Activated T-helper 2 cell treated with anti-CD3 and anti-CD28 coated beads, Interferon-gamma antibody, Interleukin-2, Interleukin-4, amounts not matched to agents 10 μg/mL and 5 μg/mL and 100 μg/mL, durations not matched to agents 14 hours and 24 hours and 36 hours (primary cell): ENCODE measurements at places on chromosomes 3 and 15. TPM values are rescaled to one million over a fixed set of nuclear protein-coding genes. Genes with fewer than 3 reads are reported as not detected.

DNA sequence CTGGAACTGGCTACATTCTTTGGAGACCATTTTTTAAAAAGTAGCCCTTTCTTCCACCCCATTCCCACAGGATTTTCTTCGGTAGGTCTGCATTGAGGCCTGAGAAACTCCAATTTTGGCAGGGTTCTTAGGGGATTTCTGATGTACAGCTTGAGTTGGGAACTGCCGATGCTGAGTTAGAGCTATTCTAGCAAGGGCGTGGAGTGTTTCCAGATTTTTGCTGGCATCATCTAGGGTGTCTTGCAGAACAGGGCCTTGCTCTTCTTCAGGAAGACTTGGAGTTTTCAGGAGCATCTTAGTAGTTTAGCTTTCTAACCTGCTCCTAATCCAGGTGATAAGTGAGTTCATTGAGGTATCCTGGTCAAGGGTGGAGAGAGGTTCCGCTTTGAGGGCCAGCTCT, 41.0 kb downstream of the SV2B start:
- no peak for DNase-seq
- H3K36me3 ChIP-seq: no peaks in the 10 kb centered on the region
- H3K27ac ChIP-seq: no peak overlapping the region
- H3K4me3 ChIP-seq: no peak overlapping the region
- H3K4me1 ChIP-seq: no peaks in the 10 kb centered on the region
- H3K27me3 ChIP-seq: peaks cover 19% of the 10 kb centered on the region

GRCh38 chr15:90819850-90820249, 48.5 kb upstream of the FURIN start:
- no peak overlapping the region for H3K4me3 ChIP-seq
- no peak for DNase-seq
- peaks cover 13% of the 10 kb centered on the region for H3K36me3 ChIP-seq
- H3K27ac ChIP-seq: peak overlapping the region; percentile 86
- no peaks in the 10 kb centered on the region for H3K27me3 ChIP-seq

Gene SH3BP5
- 14.8 and 15.0 TPM in 2 replicates for total RNA-seq

Gene TMEM212
- 0.09 TPM in 1 of 2 replicates, not detected in the other for total RNA-seq

Gene ZNF660
- 0.07 and 0.32 TPM in 2 replicates for total RNA-seq

GRCh38 chr3:98734306-98734705, 28.8 kb upstream of the ST3GAL6 start:
- H3K4me1 ChIP-seq: peaks cover 14% of the 10 kb centered on the region
- no peak overlapping the region for H3K4me3 ChIP-seq
- no peak overlapping the region for H3K27ac ChIP-seq
- H3K36me3 ChIP-seq: no peaks in the 10 kb centered on the region

Gene ATP10A
- total RNA-seq: 40.1 and 44.4 TPM in 2 replicates

DNA sequence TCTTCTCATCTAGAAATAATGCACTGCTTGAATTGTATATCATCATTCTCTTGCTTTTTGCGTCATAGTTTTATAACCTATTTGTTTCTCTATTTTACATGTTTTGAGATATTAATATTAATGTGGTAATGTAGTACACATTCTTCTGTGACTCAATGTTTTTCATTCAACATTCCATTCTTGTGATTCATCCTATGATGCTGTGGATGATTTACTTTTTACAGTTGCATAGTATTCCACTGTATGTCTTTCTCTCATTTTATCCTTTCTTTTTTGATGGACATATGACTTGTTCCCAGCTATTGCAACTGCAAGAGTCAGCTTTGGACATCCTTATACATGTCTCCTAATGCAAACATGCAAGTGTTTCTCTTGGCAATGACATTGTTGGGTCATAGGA, 20.6 kb upstream of the VEPH1 start:
- no peaks in the 10 kb centered on the region for H3K27me3 ChIP-seq
- no peaks in the 10 kb centered on the region for H3K4me1 ChIP-seq
- H3K4me3 ChIP-seq: no peak overlapping the region
- DNase-seq: no peak

DNA sequence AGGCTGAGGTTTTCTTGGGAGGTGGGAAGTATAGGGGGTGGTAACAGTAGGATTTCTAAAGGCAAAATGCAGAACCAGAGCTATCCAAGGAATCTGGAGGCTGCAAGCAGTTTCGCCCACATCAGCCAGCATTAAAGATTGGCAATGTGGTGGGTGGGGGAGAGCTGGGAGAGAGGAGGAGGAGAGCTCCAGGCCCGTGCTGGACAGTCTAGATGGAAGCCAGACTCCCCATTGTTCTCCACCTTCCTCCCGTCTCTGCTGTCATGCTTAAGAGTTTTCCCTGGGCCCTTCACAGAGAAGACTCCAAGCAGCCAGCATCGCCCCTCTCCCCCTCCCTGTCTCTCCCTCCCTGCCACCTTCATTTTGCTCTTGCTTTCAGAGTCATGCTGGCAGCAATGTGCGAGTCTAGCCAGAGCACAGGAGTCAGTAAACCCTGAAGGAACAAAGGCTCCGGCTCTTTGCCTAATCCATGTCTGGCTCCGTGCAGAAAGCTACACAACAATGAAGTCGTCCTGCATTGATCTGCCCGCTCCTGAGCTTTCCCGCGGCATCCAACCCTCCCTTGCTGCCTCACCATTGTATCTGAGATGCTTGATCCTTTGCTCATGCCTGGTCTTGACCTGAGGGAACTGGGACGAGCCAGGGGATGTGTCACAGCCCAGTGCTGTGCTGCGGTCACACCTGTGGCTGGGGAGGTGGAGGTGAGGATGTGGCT, 282.9 kb downstream of the NTRK3 start:
- no peak overlapping the region for H3K27ac ChIP-seq
- H3K27me3 ChIP-seq: no peaks in the 10 kb centered on the region
- no peaks in the 10 kb centered on the region for H3K36me3 ChIP-seq
- DNase-seq: no peak
- no peak overlapping the region for H3K4me3 ChIP-seq

- H3K4me3 ChIP-seq: peak overlapping the region; percentile 89
- H3K27ac ChIP-seq: peak overlapping the region; percentile 98
- no peaks in the 10 kb centered on the region for H3K27me3 ChIP-seq
- H3K36me3 ChIP-seq: peaks cover 32% of the 10 kb centered on the region
- peaks cover 43% of the 10 kb centered on the region for H3K4me1 ChIP-seq
Measured at GRCh38 chr3:186569779-186570095, 783 bp upstream of the DNAJB11 start.

Gene RBMS3
- 4.5 and 5.3 TPM in 2 replicates for total RNA-seq

DNA sequence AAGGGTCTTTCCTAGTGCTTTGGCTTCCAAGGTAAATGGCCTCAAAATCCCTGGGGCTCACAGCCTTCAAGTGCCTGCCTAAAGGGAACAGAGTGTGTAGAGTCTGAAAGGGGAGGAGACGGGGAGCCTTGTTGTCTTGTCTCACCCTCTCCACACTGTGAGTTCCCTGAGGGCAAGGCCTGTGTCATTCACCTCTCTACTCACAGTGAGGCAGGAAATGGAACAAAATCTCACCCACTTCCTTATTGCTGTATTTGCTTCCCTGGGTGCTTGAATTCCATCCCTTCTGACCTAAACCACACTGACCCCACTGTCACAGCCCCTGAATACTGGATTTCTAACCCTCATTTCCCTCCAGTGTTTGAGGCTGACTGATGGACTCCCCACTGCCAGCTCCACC, 197.5 kb downstream of the EPHB1 start:
- DNase-seq: no peak
- H3K4me3 ChIP-seq: no peak overlapping the region
- H3K27ac ChIP-seq: no peak overlapping the region
- H3K27me3 ChIP-seq: peaks cover 5% of the 10 kb centered on the region

- DNase-seq: no peak
- peaks cover 15% of the 10 kb centered on the region for H3K4me1 ChIP-seq
- H3K27ac ChIP-seq: no peak overlapping the region
- no peak overlapping the region for H3K4me3 ChIP-seq
- peaks cover 7% of the 10 kb centered on the region for H3K27me3 ChIP-seq
- peaks cover 4% of the 10 kb centered on the region for H3K36me3 ChIP-seq
Measured at GRCh38 chr3:101133652-101134051, 140.4 kb upstream of the ABI3BP start.

- peaks cover 59% of the 10 kb centered on the region for H3K36me3 ChIP-seq
- H3K4me1 ChIP-seq: peaks cover 26% of the 10 kb centered on the region
- no peak overlapping the region for H3K27ac ChIP-seq
- H3K4me3 ChIP-seq: no peak overlapping the region
- H3K27me3 ChIP-seq: no peaks in the 10 kb centered on the region
Measured at GRCh38 chr3:105862217-105862616, 6.6 kb downstream of the CBLB start.

- no peak for DNase-seq
- no peaks in the 10 kb centered on the region for H3K36me3 ChIP-seq
- no peak overlapping the region for H3K4me3 ChIP-seq
- peaks cover 16% of the 10 kb centered on the region for H3K27me3 ChIP-seq
Measured at GRCh38 chr15:26771168-26771567, 1.7 kb downstream of the GABRB3 start.

Gene GOLGA8S
- total RNA-seq: 0.16 and 0.39 TPM in 2 replicates

- no peaks in the 10 kb centered on the region for H3K27me3 ChIP-seq
- no peak for DNase-seq
- no peak overlapping the region for H3K27ac ChIP-seq
- no peaks in the 10 kb centered on the region for H3K4me1 ChIP-seq
Measured at GRCh38 chr3:146218880-146219866, 31.7 kb downstream of the PLSCR4 start.

Gene LRRC31
- 0.07 TPM in 1 of 2 replicates, not detected in the other for total RNA-seq

Gene PLOD2
- 1.1 and 2.2 TPM in 2 replicates for total RNA-seq

- H3K27me3 ChIP-seq: no peaks in the 10 kb centered on the region
- H3K27ac ChIP-seq: no peak overlapping the region
- H3K4me3 ChIP-seq: no peak overlapping the region
Measured at GRCh38 chr3:164360738-164361406, 717.4 kb downstream of the SI start.

GRCh38 chr3:165502707-165503106, 306.5 kb upstream of the SLITRK3 start:
- no peaks in the 10 kb centered on the region for H3K36me3 ChIP-seq
- no peak overlapping the region for H3K27ac ChIP-seq
- DNase-seq: no peak
- H3K4me3 ChIP-seq: no peak overlapping the region
- H3K27me3 ChIP-seq: no peaks in the 10 kb centered on the region

Gene CHRNA3
- total RNA-seq: not detected in 2 replicates

Gene ATP8B4
- 69.7 and 75.3 TPM in 2 replicates for total RNA-seq

Gene HAPLN3
- total RNA-seq: 68.1 and 71.4 TPM in 2 replicates

Gene GOLGA6L7
- total RNA-seq: not detected in 2 replicates

GRCh38 chr15:96330064-96330449, 443 bp upstream of the NR2F2 start:
- H3K27ac ChIP-seq: peak overlapping the region; percentile 12
- DNase-seq: no peak
- peaks cover 75% of the 10 kb centered on the region for H3K27me3 ChIP-seq

GRCh38 chr3:72789786-72790185, 58.5 kb downstream of the SHQ1 start:
- no peak overlapping the region for H3K4me3 ChIP-seq
- no peaks in the 10 kb centered on the region for H3K27me3 ChIP-seq
- H3K27ac ChIP-seq: no peak overlapping the region
- H3K36me3 ChIP-seq: peaks cover 36% of the 10 kb centered on the region
- peaks cover 7% of the 10 kb centered on the region for H3K4me1 ChIP-seq

- H3K36me3 ChIP-seq: peaks cover 17% of the 10 kb centered on the region
- no peak overlapping the region for H3K4me3 ChIP-seq
Measured at GRCh38 chr3:43707998-43708397, 17.3 kb downstream of the ABHD5 start.

- H3K4me1 ChIP-seq: no peaks in the 10 kb centered on the region
- H3K36me3 ChIP-seq: no peaks in the 10 kb centered on the region
- H3K4me3 ChIP-seq: no peak overlapping the region
- no peaks in the 10 kb centered on the region for H3K27me3 ChIP-seq
- no peak overlapping the region for H3K27ac ChIP-seq
- DNase-seq: no peak
Measured at GRCh38 chr3:105397974-105398373, 31.3 kb downstream of the ALCAM start.

DNA sequence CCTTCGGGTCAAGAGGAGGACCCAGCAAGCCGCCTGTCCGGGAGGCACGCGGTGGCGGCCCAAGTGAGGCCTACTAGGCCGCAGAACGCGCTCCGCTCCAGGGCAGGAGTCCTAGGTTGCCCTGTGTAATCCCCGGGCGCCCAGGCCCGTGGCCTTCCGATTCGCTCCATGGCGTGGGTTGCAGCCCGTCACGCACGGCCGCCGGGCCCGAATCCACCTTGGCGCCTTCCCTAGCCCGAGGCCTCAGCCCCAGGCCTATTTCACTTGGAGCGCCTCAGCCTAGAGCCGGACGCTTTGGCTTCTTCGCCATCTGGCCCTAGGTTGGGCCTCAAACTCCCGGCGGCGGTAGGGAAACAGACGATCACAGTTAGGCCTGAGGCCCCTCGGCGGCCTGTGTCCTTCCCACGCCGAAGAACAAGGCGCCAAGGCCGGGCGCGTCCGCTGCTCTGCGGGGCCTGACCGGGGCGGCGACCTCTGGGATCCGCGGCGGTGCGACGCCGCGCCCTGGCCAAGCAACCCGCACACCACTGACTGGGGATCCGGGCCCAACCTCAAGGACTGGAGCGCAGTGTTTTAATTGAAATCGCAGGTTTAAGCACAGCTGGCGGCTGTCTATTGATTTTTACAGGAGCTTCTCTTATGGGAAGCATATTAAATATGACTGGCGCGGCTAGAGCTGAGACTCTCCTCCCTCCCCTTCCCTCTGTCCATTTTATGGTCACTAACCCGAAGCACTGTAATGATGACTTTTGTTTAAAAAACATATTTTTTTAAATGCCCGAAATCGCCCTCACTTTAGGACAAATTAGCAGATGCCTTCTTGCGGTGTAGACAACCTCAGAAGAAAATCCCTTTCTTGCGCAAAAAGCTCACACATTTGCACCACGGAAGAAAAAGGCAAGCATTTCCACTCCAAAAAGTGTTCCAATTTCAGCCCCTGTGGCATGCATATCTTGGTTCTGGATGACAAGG, 3.8 kb upstream of the FEZF2 start:
- DNase-seq: no peak
- H3K4me1 ChIP-seq: no peaks in the 10 kb centered on the region
- H3K27me3 ChIP-seq: peaks cover 86% of the 10 kb centered on the region
- no peak overlapping the region for H3K4me3 ChIP-seq
- no peak overlapping the region for H3K27ac ChIP-seq
- no peaks in the 10 kb centered on the region for H3K36me3 ChIP-seq

GRCh38 chr3:10753964-10754363, 62.1 kb upstream of the SLC6A11 start:
- H3K4me3 ChIP-seq: no peak overlapping the region
- no peaks in the 10 kb centered on the region for H3K36me3 ChIP-seq
- peaks cover 5% of the 10 kb centered on the region for H3K4me1 ChIP-seq
- peaks cover 8% of the 10 kb centered on the region for H3K27me3 ChIP-seq
- no peak overlapping the region for H3K27ac ChIP-seq

DNA sequence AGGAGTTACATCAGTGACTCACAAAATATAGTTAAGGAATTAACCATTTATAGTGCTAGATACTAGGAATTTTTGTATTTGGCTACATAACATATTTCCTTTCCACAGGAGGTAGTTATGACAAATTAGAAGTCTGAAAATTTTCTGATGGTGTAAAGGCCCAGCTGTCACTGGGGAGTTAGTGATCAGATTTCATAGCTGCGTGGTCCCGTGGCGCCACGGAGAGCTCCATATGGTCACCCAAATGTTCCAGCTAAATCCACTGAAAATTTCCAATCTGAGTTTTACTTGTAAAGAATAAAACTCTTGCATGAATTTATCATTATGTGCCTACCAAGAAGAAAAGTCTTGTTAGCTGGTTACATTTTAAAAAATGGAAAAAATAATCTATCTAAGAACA, 368.9 kb upstream of the PLSCR5 start:
- H3K27me3 ChIP-seq: no peaks in the 10 kb centered on the region
- H3K4me1 ChIP-seq: no peaks in the 10 kb centered on the region
- no peak for DNase-seq
- H3K4me3 ChIP-seq: no peak overlapping the region
- H3K36me3 ChIP-seq: no peaks in the 10 kb centered on the region

- peaks cover 4% of the 10 kb centered on the region for H3K36me3 ChIP-seq
- H3K4me1 ChIP-seq: peaks cover 66% of the 10 kb centered on the region
- no peaks in the 10 kb centered on the region for H3K27me3 ChIP-seq
- DNase-seq: no peak
Measured at GRCh38 chr3:177594096-177594495, 396.8 kb upstream of the TBL1XR1 start.
